Stimulated activated CD4-positive, alpha-beta T cell treated with anti-CD3 and anti-CD28 coated beads, Interleukin-1b, Interleukin-23, amount 100 ng/mL, for 1 hour (primary cell): ENCODE measurements at places on chromosomes 5 and 9.

- no peak for DNase-seq
Observed at GRCh38 chr9:111148052-111149017, 110.1 kb upstream of the LPAR1 start.

- DNase-seq: no peak
Observed at GRCh38 chr9:130215341-130216119, 43.3 kb downstream of the NCS1 start.

- no peak for DNase-seq
Observed at GRCh38 chr9:107730666-107731065, 241.1 kb upstream of the KLF4 start.

DNA sequence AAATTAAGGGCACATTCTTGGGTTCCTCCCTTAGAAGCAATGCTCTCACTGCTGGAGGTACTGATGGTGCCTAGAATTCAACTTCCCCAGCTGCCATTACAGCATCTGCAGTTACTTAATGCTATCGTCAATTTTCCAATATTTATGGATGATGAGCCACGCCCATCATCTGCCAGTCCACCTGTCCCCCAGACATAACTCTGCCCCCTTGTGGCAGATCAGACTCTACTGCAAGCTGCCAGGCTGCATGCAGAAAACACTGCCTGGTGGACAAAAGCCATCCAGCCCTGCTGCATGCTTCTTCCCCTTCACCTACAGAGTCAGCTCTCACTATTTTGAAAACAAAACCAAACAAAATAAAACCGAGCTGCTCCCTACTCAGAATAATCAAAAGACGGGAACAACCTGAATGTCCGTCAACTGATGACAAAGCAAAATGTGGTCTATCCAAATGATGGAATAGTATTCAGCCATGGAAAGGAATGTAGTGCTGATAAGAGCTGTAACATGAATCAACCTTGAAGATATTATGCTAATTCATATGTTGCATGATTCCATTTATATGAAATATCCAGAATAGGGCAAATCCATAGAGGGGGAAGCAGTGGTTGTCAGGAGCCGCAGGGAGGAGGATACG, 66.4 kb downstream of the RETREG1 start:
- DNase-seq: no peak

GRCh38 chr9:4864234-4864661, 71.5 kb downstream of the RCL1 start:
- no peak for DNase-seq

GRCh38 chr9:7507566-7508270, 291.9 kb downstream of the DMAC1 start:
- no peak for DNase-seq

GRCh38 chr5:126454535-126454934, 31.3 kb downstream of the GRAMD2B start:
- no peak for DNase-seq

DNA sequence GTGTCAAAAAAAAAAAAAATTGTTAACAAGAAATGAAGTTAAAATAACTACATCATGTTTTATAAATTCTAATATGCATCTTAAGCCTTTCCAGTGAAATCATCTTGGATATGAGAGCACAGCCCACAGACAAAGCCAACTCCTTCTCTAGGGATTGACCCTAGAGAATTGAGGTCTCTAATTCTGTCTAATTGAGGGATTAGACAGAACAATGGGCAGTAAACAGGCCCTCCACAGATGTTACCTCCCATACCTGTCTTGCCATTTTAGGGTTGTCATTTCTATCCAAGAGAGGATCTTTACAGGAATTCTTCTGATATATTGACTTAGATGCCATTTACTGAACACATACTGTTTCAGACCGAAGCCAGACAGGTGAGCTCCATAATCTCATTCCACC, 42.3 kb downstream of the NSG2 start:
- no peak for DNase-seq

DNA sequence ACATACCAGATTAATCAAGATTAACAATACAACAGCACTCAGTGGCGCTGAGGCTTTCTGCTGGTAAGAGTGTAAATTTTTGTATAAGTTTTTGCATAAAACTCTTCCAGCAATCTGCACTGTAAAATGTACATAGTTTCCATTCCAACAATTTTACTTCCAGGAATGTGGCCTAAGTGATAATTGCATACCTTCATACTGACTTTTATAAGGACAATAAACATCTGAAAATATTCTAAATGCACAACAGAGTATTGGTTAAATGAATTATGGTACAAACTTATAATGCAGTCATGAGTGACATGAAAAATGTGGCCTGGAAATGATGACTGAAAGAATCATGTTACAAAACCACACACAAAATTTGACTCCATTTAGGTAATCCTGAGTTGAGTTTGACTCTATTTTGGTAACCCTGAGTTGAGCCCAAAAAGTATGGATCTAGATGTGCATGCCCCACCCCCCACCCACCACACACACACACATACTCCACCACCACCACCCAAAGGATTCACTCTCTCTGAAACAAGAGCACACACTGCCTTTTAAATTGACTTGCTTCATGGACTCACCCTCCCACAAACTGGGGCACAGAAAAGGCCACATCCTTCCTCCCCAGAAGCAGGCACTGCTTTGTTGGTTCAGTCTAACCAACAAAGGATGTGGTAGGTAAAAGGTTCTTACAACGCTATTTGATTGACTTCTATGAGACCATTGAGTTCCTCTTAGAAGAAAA, 137.6 kb downstream of the SUSD1 start:
- DNase-seq: no peak

GRCh38 chr5:143733665-143734455, 78.1 kb upstream of the HMHB1 start:
- DNase-seq: no peak

- DNase-seq: no peak
Observed at GRCh38 chr5:60722416-60722815, 22.4 kb upstream of the DEPDC1B start.

- DNase-seq: no peak
Observed at GRCh38 chr5:135040333-135041144, 6.5 kb upstream of the PITX1 start.

- no peak for DNase-seq
Observed at GRCh38 chr5:118918232-118918631, 70.1 kb downstream of the DTWD2 start.

DNA sequence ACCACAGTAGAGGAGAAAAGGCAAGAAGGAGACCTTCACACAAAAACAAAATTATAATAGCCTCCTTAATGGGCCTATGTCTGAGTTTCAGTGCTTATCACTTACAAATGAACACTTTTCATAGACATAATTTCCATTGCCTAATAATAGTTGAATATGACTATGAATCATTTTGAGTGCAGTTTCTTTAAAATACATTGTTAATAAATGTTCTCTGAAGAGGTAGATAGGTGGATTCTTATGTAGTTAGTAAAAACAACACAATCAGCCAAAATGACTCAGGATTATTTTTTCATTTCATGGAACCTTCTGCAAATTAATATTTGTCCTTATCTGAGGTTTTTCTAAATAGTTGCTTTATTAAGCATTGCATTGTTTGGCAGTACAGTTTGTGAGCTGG, 45.6 kb downstream of the DAPK1 start:
- DNase-seq: no peak

DNA sequence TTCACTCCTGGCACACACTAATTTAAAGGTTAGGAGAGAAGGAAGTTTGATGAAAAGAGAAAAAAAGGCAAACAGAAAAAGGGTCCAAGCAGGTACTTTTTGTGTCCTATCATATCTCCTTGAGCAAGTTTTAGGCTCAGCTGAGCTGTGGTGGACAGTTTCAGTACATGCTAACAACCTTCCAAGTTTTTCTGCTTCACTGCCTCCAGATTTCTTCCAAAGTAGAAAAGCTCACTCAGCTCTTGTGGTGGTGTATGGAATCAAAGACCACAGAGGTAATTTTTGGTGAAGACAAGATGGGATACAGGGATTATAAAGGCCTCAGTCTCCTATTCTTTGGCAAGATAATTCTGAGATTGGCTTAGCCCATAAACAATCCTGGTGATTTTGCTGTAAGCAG, 921.8 kb downstream of the NR2F1-AS1 start:
- no peak for DNase-seq

DNA sequence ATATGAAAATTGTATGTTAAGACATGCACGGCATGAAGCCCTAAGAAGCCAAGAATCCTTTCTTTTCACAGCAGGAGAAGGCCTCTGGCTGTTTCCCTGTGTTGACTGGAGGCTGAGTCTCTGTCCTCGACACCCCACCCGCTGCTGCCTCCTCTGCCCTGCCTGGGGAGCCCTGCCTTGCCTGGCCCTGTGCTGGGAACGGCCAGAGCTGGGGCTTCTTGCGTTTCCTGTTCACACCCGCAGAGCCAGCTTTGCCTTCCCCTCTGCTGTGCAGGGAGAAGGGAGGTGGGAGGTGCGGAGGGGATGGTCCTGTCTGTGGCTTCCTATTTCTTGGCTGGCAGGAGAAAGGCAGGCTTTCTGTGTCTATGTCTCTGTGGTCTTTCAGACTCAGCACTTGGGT, 6.9 kb upstream of the GMCL2 start:
- DNase-seq: no peak

DNA sequence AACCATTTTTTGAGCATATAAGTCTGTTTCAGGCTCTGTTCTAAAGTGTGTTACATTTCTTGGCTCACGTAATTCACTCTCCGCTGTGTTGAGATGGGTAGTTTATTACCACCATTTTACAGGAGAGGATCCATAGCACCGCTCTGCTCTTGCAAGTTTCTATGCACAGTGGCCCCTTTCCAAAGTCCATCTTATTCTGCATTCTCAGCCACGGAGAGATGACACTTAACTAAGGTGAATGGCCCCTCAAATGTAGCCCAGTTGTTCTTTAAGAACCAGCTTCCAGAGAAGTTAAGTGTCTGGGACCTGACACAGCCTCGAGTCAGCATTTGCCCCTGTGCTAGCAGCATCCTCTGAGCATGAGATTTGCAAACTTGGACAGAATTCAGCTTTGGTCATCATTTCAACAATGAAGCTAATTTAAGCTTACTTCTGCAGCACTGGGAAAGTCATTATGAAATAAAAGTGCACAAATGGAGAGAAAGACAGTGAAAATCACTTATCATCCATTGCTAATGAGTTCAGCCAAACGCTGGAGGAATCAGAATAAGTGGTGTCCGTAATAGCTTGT, 61.9 kb downstream of the FAM78A start:
- no peak for DNase-seq

DNA sequence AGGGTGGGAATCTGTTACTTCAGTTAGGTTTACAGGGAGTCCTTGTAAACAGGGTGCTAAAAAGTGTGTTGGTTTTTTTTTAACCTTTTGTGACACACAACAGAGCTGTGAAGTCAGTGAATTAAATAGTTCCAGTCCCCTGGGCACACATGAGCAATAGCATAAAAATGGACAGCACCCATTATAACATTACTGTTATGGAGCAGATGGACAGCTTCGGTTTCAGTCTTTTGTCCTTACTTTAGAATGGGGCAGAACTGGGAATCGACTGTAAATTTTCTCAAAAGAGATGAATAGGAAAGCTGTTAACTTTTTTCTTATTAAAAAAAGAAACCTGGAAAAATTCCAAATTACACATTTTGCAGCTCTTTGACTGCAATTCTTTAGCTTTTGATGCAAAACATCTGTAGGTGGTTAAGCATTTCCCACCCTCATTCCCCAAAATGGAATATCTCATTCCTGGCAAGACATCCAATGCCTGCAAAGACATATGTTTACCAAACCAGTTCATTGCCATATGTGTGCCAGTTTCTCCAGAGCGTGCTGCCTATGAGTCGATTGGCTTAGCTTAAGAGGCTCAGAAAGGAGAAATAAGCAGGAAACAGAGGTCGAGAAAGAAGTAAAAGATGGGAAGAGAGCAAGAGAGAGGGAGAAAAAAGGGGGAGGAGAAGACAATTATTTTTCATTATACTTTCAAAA, 212.3 kb upstream of the TMEM161B start:
- DNase-seq: no peak

DNA sequence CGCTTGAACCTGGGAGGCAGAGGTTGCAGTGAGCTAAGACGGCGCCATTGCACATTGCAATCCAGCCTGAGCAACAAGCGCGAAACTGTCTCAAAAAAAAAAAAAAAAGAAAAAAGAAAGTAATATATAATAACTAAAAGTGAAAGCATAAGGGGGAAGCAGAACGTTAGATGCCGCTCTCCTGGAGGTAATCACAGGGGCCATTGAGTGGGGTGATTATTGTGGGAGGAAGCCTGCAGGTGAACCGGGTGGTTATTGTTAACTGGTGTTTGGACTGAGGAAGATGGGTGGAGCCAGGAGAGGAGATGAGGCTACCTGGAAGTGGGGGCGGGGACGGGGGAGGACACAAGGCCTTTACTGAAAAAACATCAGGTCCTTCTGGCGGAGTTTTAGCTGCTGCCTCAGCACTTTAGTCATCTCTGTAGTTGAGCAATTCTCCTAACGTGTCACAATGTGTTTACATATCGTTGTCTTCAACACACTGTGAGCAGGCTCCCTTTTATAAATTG, 5.3 kb upstream of the TJP2 start:
- DNase-seq: peak; percentile 25

DNA sequence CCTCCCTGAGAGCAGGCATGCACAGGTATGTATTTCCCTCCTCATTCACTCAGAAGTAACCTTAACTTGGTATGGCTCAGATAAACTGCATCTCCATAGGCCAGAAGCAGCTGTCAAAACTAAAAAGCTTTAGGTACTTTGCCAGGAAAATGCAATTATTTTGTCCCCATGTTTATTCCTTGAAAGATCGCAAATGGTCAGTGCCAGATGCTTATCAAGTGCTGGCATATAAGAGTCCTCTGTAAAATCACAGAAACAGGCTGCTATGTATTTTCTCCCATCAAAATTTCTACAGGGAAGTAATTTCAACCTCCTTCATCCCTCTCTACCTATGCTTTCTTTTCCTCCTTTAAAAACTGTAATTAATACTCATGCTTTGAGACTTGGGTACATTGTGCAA, 12.7 kb downstream of the PCDHAC2 start:
- DNase-seq: no peak

GRCh38 chr5:122921826-122922225, 76.4 kb downstream of the SNX24 start:
- DNase-seq: no peak

GRCh38 chr5:132377738-132378137, 8.2 kb downstream of the SLC22A5 start:
- DNase-seq: no peak

- no peak for DNase-seq
Observed at GRCh38 chr9:131204285-131204684, 72.0 kb downstream of the FAM78A start.
